ENCODE measurements at places on chromosomes 4 and X.

DNA sequence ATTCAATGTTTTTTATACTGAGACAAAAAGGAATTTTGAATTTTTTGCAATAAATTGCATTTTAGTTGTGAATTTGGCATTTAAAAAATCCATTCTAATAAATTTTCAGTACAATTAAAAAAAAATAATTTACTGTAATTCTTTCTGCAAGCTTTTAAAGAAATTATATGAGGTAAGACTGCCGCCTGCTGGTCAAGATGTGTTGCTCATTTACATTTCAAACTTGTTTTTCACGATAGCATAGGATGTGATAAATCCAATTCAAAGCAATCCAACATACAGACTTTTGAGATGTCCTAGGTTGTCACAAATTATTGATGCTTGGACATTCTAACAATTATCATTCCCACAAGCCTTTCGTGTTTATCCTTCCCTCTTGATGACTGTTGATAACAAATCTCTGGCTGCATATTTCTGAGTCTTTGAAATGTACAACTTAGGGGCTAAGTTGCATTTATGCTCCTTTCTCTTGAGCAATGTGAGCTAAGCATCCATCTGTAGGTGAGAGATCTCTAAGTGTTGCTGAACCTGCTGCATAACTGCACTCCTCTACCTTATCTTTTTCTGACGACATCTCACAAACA is 21.7 kb upstream of the MFAP3L start:
- DNase-seq, result no peak

- no peak for DNase-seq
Measured at GRCh38 chrX:113980953-113981352, 602.9 kb upstream of the HTR2C start.

DNA sequence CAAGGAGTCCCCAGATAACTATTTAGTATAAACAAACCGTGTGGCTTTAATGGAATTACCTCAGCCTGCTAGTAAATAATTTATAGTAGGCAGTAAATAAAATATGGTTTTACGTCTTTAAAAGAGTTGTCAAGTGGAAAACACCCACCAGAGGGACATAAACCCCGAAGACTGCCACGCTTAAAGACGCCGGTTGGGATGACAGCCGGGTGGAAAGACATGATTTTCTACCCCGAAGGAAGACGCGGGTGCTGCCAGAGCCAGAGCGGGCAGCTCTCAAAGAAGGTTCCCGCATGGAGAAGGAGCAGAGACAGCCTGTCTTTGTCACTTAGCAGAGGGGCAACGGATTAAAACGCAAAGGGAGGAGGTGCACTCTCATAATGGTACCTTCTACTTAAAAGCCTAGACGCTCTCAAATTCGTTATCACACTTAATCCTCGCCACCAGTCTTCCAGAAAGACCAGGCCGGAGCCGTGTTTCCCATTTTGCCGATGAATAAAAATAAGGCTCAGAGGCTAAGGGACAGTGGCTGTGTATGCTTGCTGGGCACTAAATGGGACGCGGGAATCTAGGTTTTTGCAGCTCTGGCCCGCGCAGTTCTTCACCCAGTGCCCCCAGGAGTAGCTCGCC is 140.5 kb upstream of the ZIC3 start:
- DNase-seq, result no peak

DNA sequence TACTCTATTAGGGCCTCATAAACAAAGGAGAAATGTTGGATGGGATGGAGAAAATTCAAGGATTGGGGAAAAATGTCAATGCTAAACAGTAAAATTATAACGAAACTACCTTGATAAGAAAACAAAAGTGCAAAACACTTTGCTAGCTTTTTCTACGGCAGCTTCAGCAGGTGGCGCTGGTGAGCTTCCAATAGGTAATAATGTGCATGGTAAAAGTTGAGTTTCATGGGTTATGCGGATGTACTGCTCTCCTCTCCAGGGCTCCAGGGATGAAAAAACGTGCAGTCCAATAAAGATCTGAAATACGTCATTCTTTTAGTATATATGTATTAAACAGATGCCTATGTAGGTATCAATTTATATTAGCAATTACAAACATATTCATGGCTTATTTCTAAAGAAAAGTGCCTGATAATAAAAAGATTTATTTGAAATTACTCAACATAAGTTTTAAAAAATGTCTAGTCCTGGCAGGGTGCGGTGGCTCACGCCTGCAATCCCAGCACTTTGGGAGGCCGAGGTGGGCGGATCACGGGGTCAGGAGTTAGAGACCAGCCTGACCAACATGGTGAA is 239.6 kb downstream of the GRXCR1 start:
- peak; percentile 76 for DNase-seq

DNA sequence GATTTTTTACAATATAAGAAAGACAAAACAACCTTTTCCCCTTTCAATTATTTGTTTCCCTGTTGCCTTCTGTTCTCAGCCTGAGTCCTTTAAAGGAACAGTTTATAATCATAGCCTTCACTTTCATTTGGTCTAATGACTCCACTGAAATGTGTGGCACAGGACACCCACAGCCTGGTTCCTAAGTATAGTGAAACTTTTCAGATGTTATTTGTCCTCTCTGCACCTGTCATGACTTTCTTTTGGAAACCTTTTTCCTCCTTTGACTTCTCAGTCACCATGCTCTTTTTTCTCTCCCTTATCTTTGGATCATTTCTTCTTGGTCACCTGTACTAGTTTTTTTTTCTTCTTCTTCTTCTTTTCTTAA is 237.8 kb upstream of the ANXA3 start:
- DNase-seq, result no peak

DNA sequence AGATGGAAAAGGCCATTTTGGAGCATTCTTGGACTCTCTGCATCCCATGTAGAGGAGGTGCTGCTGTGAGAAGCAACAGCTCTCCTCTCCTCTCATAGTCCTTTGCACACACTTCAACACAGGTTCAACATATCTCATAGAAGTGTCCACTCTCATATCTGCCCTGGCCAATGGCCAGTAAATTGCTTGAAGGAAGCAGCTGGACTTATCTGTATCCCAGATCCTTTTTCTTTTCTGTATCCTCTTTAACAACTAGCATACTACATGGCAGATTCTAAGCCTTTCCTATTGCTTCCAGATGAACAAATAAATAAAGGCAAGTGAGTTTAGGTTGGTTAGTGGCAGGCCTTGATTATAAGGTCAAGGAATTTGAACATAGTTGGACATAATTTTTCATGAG is 122.0 kb downstream of the HS6ST2 start:
- no peak for DNase-seq

DNA sequence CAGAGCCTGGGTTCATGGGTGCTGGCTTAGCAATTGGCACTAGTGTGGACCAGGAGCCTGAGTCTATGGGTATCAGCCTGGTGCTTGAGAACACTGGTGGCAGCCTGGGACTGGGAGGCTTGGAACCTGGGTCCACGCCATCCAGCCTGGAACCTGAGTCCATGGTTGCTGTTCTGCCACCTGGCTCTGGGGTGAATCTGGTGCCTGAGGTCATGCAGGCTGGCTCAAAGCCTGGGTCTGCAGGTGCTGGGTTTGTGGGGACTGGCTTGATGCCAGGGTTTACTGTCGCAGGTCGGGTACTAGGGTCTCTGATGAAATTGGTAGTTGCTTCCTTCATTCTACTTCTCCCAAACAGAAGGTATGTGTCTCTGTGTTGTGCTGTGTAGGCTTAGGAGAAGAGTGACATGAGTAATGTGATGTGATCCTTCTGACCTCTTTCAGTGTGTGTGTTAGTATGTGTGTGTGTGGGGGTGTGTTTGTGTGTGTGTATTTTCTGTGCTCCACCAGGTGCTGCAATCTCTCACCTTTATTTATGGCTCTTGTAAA is 517.0 kb upstream of the EPHA5 start:
- DNase-seq, result no peak

GRCh38 chrX:110394651-110395050 is 36.0 kb downstream of the RTL9 start:
- DNase-seq, result no peak

GRCh38 chr4:108581083-108581482 is 39.3 kb upstream of the RPL34 start:
- no peak for DNase-seq

GRCh38 chr4:122005064-122005755 is 53.4 kb upstream of the TRPC3 start:
- no peak for DNase-seq

DNA sequence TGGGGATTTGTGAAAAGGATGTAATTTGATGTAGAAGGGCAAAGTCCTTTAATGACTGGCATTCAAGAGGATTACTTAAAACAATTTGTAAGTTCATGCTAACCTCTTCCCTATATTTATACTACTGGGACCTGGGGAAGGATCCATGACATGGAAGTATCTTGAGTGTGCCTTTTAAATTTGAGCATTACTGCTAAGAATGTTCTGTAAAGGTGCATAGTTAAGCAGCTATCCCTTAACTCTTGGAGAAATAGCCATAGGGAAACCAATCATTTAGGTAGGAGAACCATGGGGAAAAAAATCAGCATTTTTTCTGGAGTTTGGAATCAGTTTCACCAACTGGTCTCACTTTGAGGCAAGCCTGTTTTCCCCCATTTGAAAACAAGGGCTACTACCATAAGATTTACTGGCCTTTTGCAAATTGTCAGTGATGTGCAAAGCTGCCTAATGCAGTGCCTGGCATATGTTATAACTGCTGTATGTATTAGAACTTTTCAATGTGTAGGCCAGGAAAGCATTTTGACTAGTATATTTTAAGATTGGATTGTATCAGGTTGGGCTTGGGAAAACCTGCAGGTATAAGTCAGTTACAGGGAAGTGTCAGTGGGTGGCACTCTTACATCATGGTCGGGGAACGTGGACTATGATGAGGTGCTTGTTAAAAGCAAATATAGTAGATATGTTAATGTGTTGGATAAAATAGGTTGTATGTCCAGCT is 72.1 kb downstream of the PRSS12 start:
- no peak for DNase-seq

DNA sequence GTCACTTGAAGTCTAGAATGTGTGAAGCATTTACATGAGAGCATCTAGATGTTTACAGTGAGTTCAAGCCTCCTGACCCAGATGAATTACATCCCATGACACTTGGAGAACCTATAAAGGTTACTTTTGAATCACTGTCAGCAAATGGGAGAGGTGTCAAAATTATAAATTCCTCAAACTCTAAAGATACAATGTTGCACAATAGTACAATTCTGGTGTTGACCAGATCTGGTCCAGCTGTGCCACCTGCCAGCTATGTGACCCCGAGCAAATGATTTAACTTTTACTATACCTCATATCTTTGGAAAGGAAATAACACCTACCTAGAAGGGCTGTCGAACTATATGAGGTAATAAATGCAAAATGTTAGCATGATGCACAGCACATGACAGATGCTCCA is 69.8 kb downstream of the JADE1 start:
- DNase-seq, result no peak

- DNase-seq, result no peak
Measured at GRCh38 chr4:36712013-36712412, 430.6 kb downstream of the DTHD1 start.

- no peak for DNase-seq
Measured at GRCh38 chr4:118740869-118741268, 55.7 kb downstream of the METTL14 start.

DNA sequence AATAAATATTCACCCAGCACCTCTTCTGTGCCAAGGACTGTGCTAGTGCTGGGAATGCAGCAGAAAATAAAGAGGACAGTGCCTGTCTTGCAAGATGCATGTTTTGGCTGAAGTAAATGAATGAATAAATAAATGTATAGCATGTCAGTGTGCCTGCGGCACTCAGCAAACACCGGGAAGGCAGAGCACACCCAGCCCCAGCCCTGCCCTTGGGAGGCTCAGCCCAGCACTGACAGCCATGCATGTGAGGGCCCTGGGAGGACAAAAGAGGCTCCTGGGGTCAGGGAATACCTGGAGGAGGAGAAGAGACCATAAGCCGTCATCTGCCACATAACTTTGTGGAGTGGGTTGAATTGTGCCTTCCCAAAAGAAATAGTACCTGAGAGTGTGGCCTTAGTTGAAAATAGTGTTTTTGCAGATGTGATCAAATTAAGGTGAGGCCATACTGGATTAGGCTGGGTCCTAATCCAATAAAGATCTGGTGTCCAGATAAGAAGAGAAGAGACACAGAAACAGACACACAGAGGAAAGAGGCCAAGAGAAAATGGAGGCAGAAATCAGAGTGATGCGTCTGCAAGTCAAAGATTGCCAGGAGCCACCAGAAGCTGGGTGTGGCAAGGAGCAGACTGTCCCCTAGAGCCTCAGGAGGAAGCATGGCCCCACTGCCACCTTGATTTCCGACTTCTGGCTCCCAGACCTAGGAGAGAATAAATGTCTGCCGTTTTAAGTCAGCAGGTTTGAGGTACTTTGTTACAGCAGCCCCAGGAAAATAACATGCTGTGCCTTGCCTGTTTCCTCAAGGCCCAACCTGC is 16.3 kb downstream of the C4orf50 start:
- no peak for DNase-seq

- no peak for DNase-seq
Measured at GRCh38 chr4:5365071-5366008, 314.1 kb downstream of the STK32B start.

DNA sequence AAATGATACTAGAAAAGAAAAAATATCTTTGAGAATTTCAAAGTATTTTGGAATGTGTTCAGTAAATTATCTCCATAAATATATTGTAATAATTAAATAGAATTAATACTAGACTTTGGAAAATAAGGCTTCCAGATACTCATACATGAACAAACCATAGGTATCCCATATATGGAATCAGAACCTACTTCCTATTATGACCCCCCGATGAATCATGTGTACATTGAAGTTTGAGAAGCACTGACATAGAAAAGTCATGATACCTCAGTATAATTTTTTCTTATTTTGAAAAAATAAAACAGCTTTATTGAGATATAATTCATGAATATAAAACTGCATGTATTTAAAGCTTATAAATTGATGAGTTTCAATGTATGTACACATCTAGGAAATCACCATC is 27.2 kb upstream of the SMARCA5 start:
- no peak for DNase-seq

DNA sequence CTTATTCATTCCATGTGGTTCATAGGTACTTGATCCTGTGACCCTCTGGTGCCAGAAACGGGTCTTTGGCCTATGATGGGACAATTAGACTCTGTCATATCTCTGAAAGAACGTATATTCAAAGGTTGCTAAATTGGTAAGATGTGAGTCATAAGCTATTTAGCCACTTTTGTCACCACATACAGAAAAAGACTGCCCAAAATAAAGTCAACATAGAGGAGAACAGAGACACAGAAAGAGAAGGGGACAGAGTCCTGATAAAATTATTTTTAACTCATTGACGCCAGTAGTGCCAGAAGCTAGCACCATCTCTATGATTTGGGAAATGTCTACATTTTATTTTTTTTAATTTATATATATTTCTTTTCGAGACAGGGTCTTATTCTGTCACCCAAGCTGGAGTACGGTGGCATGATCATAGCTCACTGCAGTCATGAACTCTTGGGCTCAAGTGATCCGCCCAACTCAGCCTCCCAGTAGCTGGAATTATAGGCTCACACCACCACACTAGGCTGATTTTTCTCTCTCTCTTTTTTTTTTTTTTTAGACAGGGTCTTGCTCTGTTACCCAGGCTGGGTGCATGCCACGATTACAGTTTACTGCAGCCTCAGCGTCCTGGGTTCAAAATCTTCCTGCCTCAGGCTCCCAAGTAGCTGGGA is 92.1 kb upstream of the COX18 start:
- no peak for DNase-seq

DNA sequence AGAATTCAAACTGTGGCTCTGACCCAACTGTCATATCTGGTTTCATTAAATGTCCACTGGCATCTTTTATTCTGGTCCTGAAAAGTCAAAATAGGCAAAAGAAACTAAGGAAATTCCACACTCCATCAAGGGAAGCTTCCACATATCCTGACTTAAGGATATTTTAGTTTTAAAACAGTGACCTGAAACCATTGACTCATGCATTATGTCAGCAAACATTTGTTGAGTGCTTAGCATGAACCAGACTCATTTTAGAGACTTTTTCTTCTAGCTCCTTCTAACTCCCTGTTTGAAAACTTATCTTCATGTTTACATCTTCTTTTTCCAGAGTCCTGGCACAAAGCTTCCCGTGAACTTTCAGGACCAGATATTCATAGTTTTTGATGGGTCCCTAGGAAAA is 6.9 kb upstream of the CXCL1 start:
- DNase-seq, result no peak
